ENCODE measurements at places on chromosomes 6 and 20. TPM values are rescaled to one million over a fixed set of nuclear protein-coding genes. Genes with fewer than 3 reads are reported as not detected.

TRIM10 gene
- not detected for total RNA-seq

ARFGEF2 gene
- 30.9 TPM for total RNA-seq

SLC17A9 gene
- 2.5 TPM for total RNA-seq

CST9L gene
- not detected for total RNA-seq

PDCD2 gene
- total RNA-seq: 23.1 TPM

ECT2L gene
- total RNA-seq: not detected

All from smooth muscle cell of the coronary artery (primary cell).